ENCODE measurements at places on chromosomes 1 and 21.

DNA sequence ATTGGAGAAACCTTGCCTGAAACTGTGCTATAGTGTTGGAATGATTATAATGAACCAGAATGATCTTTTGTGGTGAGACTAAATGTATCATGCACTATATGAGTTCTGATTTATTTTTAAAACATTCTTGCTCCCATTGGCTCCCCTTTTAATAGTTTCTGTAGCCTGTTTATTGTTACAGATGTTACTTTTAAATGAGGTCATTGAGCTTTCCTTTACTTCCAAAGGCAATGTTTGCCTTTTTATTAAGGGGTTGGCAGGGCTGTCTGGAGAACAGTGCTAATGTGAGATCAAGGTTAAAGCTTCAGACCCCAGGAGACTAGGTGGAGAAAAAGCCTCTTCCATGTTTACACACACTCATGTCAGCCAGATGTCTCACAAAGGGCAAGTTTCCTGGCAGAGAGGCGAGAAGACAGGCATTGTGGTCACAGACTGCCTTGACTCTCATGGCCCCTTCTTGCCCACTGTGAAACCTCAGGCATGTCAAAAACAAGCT, 120.6 kb upstream of the RAVER2 start:
- DNase-seq = no peak

DNA sequence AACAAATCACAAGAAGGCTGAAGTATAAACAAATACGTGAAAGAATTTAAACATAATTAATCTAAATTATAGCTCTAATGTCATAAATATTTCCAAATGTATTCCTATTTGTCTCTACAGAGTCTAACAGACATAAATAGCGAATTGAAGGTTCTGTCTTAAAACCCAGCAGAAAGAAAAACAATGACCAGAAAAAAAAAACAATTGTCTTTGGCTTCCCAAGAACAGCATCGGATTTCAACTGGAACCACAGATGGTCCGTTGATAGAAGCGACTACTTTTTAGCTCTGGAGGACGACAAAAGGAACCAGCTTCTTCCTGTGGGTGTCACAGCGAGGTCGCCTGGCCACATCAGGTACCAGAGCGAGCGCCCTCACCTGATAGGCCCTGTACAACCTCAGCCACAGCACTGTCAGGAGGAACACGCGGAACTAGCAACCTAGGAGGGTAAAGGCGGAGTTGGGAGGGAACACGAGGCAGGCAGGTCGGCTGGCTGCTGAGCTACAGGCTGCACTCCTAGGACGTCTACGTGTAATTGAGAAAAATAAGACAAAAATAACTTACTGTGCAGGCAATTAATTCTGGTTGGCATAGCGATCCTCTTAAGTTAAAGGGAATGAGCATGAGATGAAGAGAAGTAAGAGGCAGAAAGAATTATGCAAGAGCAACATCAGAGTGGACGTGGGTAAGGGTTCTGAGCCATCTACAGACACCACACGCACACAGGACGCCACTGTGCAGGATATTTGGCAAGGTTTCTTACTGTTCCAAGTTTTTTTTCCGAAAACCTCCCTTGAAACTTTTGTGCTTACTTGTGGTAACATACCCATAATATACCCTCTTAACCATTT, 16.7 kb upstream of the PRDM15 start:
- DNase-seq = no peak

- DNase-seq = no peak
These were observed 1285.8 kb upstream of the NCAM2 start for GRCh38 chr21:19712441-19712840.

DNA sequence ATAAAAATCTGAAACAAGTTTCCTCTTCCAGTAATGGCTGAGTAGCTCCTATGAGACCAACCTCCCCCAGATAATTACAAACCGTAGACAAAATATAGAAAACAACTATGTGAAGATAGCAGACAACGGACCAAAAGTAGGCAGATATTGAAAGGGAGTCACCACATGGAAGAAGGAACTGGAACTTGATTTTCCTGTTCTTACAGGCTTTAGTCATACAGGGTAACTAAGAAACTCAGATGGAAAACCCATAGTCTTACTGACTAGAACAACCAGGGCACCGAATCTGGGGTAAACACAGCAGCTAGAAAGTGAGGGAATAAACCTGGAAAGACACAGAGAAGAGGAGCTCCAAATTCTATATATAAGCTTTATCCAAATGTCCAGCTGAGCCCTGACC, 26.0 kb downstream of the LMX1A start:
- DNase-seq = no peak

DNA sequence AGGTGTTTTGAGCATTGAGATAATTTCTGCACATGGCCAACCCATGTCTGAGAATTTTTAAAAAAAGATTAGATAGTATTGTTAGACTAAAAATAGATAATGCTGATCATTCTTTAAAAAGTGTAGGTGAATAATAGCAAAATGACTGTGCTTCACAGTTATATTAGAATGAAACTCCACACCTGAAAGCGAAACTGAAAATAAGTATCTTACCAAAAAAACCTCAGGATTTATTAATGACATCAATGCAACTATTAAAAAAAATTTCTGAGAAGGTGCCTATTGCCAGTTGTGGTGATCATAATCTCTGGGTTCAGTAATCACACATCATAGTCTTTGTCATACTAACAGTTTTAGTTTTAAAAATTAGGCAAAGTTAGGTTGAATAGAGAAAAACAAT, 36.5 kb downstream of the PLA2G4A start:
- DNase-seq = no peak

DNA sequence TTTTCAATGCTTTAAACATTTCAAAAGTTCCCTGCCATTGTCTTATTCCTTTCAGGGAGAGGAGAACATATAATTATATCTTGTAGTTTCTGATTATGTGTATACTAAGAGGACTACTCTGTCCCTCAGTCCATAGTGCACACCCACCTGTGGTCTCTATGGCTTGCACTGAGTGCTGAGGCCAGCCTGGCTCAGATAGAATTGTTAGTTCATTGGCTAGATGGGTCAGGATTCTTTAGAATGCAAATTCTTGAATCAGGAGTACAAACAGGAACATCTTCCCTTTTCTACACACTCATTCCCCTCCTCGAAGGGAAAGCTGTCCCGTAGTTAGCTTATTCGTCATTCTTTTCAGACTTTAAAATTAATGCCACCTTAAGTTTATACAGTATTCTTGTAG, 8.2 kb downstream of the BACH1 start:
- no peak for DNase-seq

All from vagina (tissue), 2 donors.